ENCODE measurements at places on chromosomes 2 and 18. TPM values are rescaled to one million over a fixed set of nuclear protein-coding genes. Genes with fewer than 3 reads are reported as not detected.

The ECEL1 gene
- 8.7 TPM for total RNA-seq

The CCDC121 gene
- 20.2 TPM for total RNA-seq

DNA sequence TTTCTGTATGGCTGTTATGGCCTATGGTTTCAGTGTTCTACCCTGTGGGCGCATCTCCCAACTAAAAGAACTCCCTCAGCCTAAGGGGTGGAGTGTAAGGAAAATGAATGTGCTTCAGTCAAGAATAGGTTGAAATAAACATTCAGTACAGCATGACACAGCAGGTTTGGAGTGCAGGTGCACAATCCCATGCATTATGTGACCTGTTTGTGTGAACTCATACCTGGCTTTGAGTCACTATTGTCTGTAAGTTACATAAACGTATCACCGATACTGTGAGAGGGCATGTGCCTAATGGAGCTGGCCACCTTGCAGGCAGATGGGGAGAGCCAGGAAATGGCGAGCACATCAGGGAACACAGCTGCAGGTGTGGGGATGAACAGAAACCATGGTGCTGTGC is 216.0 kb downstream of the DSEL start:
- H3K27ac ChIP-seq = no peak overlapping the region
- H3K36me3 ChIP-seq = no peaks in the 10 kb centered on the region

The MOCOS gene
- 1.5 TPM for total RNA-seq

The CD8A gene
- 1.7 TPM for total RNA-seq

GRCh38 chr2:68827666-68828065 is 43.5 kb downstream of the BMP10 start:
- H3K27ac ChIP-seq = peak overlapping the region; percentile 70
- H3K36me3 ChIP-seq = no peaks in the 10 kb centered on the region
- peaks cover 41% of the 10 kb centered on the region for H3K4me1 ChIP-seq
- no peaks in the 10 kb centered on the region for H3K27me3 ChIP-seq

- DNase-seq = no peak
- H3K27ac ChIP-seq = no peak overlapping the region
- H3K4me1 ChIP-seq = peaks cover 2% of the 10 kb centered on the region
- H3K36me3 ChIP-seq = no peaks in the 10 kb centered on the region
- H3K27me3 ChIP-seq = no peaks in the 10 kb centered on the region
- no peak overlapping the region for H3K4me3 ChIP-seq
Observed at GRCh38 chr2:127637236-127637630, 8.7 kb upstream of the GPR17 start.

- no peak overlapping the region for H3K4me3 ChIP-seq
- no peaks in the 10 kb centered on the region for H3K27me3 ChIP-seq
- H3K27ac ChIP-seq = peak overlapping the region; percentile 12
- no peak for DNase-seq
- no peaks in the 10 kb centered on the region for H3K4me1 ChIP-seq
- H3K36me3 ChIP-seq = no peaks in the 10 kb centered on the region
Observed at GRCh38 chr2:38620282-38620977, 17.7 kb upstream of the HNRNPLL start.

GRCh38 chr2:28085201-28085600 is 194.7 kb downstream of the BABAM2 start:
- H3K4me3 ChIP-seq = no peak overlapping the region
- no peaks in the 10 kb centered on the region for H3K27me3 ChIP-seq
- H3K36me3 ChIP-seq = no peaks in the 10 kb centered on the region
- no peak for DNase-seq
- peaks cover 9% of the 10 kb centered on the region for H3K4me1 ChIP-seq

DNA sequence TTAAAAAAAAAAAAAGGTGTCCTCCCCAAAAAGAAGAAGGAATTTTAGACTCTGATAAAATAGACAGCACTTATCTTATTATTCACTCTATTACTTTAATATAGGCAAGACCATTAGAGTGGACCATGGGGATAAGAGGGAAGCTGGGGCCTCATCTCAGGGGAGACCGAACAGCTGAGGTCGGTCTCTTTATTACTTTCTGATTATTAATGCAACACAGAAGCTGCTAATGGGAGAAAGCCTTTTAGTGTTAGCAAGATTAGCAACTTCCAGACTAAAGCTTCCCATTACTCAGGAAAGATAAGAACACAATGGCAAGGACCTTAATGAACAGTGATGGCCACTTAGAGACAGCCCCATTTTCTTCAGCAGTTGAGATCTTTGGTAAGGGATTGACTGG is 135.5 kb downstream of the TMEFF2 start:
- no peaks in the 10 kb centered on the region for H3K36me3 ChIP-seq
- H3K27me3 ChIP-seq = no peaks in the 10 kb centered on the region
- no peaks in the 10 kb centered on the region for H3K4me1 ChIP-seq
- H3K4me3 ChIP-seq = no peak overlapping the region
- no peak for DNase-seq
- H3K27ac ChIP-seq = no peak overlapping the region

DNA sequence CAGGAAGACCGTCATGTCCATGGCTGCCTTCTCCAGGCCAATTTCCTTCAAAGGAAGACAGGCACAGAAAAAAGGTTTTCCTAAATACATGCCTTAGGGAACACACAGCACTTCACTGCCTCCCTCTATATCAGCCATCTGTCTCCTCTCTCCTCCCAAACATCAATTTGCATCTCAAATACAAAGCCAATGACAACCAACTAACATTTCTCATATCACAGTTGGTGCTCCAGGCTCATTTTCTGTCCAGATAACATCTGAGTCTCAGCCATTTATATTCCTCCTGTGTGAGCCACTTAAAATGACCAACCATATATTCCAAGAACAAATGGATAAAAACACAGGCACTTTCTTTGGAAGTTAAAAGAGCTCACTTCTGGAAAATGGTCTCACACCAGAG is 62.5 kb upstream of the ACAA2 start:
- DNase-seq = no peak
- H3K4me3 ChIP-seq = no peak overlapping the region
- H3K27ac ChIP-seq = no peak overlapping the region
- H3K36me3 ChIP-seq = no peaks in the 10 kb centered on the region
- no peaks in the 10 kb centered on the region for H3K4me1 ChIP-seq

GRCh38 chr2:72972352-72973136 is 55.2 kb downstream of the EMX1 start:
- no peaks in the 10 kb centered on the region for H3K27me3 ChIP-seq
- H3K27ac ChIP-seq = no peak overlapping the region
- no peak overlapping the region for H3K4me3 ChIP-seq
- H3K4me1 ChIP-seq = no peaks in the 10 kb centered on the region

DNA sequence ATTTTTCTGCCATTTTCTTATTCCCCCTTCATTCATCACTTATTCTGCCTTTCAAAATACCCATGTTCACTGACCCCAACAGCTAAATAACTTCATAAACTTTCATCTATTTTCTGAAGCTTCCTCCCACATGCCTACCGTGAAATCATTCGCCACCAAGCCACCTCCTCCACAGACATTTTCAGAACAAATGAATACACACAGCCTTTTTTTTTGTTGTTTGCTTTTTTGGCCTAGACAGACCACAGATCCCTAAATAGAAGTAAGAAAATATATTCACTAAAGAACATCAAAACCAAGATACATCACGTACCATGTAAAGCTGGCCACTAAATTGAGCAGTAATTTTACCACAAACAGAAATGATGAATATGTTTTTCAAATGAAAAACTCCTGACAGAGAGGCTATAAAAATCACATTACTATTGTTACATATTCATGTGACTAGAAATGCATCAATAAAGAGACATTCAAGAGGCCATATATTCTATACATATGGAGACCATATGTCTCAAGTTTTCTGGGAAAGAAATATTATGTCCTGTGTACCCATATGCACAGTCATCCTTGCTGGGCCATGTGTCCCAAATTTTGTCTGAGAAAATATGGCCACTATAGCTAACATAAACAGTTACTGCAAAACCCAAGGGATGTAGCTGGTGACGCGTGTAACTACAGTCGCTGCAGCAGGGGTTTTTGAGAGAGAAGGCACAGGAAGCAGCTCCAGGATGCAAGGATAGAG is 200.3 kb downstream of the FBXO15 start:
- no peak overlapping the region for H3K27ac ChIP-seq
- no peaks in the 10 kb centered on the region for H3K4me1 ChIP-seq
- no peaks in the 10 kb centered on the region for H3K27me3 ChIP-seq
- DNase-seq = no peak

- no peaks in the 10 kb centered on the region for H3K27me3 ChIP-seq
- no peak for DNase-seq
- no peaks in the 10 kb centered on the region for H3K36me3 ChIP-seq
- H3K4me3 ChIP-seq = no peak overlapping the region
Observed at GRCh38 chr18:32888306-32888705, 115.5 kb upstream of the KLHL14 start.

The SCTR gene
- 2.0 TPM for total RNA-seq

The RFX8 gene
- 1.8 TPM for total RNA-seq

The OSGEPL1 gene
- 15.7 TPM for total RNA-seq
